ENCODE measurements at places on chromosomes 5 and 9. TPM values are rescaled to one million over a fixed set of nuclear protein-coding genes. Genes with fewer than 3 reads are reported as not detected.

- no peaks in the 10 kb centered on the region for H3K36me3 ChIP-seq
- H3K4me3 ChIP-seq: no peak overlapping the region
- H3K4me1 ChIP-seq: peaks cover 11% of the 10 kb centered on the region
- H3K27me3 ChIP-seq: no peaks in the 10 kb centered on the region
- no peak overlapping the region for H3K27ac ChIP-seq
Observed at GRCh38 chr5:143593723-143594122, 190.2 kb upstream of the NR3C1 start.

PCBD2 gene
- polyA plus RNA-seq: 5.1 TPM

ABLIM3 gene
- 5.9 TPM for polyA plus RNA-seq

GRCh38 chr5:128534726-128535125 is 3.3 kb downstream of the FBN2 start:
- H3K27ac ChIP-seq: no peak overlapping the region
- H3K27me3 ChIP-seq: peaks cover 50% of the 10 kb centered on the region
- no peaks in the 10 kb centered on the region for H3K36me3 ChIP-seq
- no peak overlapping the region for H3K4me3 ChIP-seq
- H3K4me1 ChIP-seq: no peaks in the 10 kb centered on the region
- no peak for DNase-seq

- no peaks in the 10 kb centered on the region for H3K36me3 ChIP-seq
- no peak overlapping the region for H3K4me3 ChIP-seq
- H3K27me3 ChIP-seq: no peaks in the 10 kb centered on the region
- DNase-seq: no peak
Observed at GRCh38 chr5:16883806-16884205, 52.3 kb downstream of the MYO10 start.

DNA sequence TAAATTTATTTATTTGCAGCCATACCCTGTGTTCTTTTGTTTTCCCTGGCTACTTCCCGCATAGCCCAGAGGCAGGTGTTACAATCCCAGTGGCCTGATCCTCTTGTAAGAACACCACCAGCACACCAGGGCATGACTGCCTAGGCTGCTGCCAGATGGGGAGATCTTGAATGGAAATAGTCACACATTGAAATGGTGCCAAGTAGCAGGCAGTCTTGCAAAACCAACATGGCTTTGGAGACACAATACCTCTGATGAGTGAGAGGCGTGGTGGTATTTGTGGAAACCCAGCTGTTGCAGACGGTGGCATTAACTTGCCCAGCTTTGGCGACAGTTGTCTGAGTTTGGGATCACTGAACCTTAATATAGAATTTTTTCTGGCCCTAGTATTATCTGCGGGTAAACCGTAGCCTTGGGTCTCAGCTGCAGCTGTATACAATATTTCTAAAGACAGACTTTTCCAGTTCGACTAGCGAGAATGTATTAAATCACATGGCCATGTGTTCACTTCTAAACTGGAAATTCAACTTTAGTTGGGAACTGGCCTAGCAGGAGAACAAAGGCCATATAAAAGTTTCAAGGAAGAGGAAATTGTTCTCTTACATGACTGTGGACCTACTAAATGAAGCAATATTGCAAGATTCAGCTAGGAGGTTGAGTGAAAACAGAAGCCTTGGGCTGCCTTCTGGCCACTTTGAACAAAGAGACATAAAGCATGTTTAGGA is 277.0 kb downstream of the SMARCA2 start:
- H3K36me3 ChIP-seq: no peaks in the 10 kb centered on the region
- no peak for DNase-seq
- H3K4me3 ChIP-seq: no peak overlapping the region
- no peaks in the 10 kb centered on the region for H3K27me3 ChIP-seq

GRCh38 chr9:2173170-2173569 is 158.0 kb downstream of the SMARCA2 start:
- no peak overlapping the region for H3K27ac ChIP-seq
- no peaks in the 10 kb centered on the region for H3K27me3 ChIP-seq
- peaks cover 6% of the 10 kb centered on the region for H3K36me3 ChIP-seq

- no peak for DNase-seq
- H3K4me3 ChIP-seq: no peak overlapping the region
- peaks cover 78% of the 10 kb centered on the region for H3K36me3 ChIP-seq
- H3K27ac ChIP-seq: no peak overlapping the region
Observed at GRCh38 chr5:115532517-115532916, 12.1 kb downstream of the FEM1C start.

DNA sequence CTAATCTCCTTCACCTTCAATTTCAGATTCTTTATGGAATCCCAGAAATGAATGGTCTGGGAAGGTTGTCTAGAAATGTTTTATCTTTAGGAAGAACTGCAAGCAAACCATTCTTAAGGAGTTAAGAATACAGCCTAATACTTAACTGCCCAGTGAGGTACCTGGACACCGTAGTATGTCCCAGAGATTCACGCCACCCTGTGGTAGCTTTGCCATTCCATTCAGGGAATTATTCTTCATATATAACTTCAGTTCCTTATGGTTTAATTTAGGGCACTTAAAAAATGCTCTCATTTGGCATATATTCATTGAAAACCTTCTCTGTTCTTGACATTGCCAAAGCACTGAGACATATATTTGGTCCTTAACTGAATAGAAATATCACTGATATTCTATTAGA is 49.7 kb downstream of the ACTBL2 start:
- H3K27me3 ChIP-seq: no peaks in the 10 kb centered on the region
- no peak for DNase-seq
- peaks cover 2% of the 10 kb centered on the region for H3K4me1 ChIP-seq
- H3K4me3 ChIP-seq: no peak overlapping the region

GNA14 gene
- 0.26 TPM for polyA plus RNA-seq

DNA sequence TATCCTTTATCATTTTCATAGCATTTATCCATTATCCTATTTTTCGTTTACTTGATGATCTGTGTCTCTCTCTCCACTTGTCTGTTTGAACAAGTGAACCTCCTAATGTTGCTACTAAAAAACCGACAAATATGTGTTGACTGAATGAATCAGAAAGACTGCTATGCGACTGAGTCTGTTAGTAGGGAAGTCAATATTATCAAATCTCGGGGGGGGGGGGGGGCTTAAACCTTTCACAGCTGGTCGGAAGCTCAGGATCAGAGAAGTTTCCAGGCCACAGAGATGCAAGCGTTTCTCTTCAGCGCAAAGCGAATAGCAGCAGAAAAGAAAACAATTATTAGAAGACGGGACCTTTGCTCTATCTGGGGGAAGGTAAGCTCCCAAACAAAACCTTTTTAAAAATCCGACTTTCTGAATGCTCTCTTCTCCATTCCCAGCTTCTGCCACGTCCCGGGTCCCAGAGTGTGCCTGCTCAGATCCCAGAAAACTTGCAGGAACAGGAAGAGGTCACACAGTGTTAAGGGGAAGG is 412 bp downstream of the RIOK2 start:
- no peaks in the 10 kb centered on the region for H3K27me3 ChIP-seq
- H3K4me3 ChIP-seq: peak overlapping the region; percentile 93
- peaks cover 22% of the 10 kb centered on the region for H3K36me3 ChIP-seq
- DNase-seq: peak; percentile 8
- peaks cover 3% of the 10 kb centered on the region for H3K4me1 ChIP-seq

DNA sequence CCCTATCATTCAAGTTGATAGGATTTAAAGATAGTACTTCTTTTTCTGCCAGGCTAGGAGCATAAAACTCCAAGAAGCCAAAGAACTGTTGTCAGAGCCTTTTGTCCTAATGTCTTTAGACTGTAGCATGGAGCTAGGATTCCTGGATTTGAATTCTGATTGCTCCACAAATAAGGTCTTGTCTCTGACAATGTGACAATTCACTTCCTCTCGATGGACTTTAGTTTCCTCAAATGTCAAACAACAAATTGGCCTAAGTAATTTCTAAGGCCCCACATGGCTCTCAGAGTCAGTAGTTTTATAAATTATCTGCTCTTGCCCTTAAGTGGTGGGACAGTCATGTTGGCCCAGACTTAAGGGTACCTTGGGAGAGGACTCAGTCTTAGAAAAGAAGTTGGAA is 36.7 kb downstream of the RFK start:
- no peak overlapping the region for H3K4me3 ChIP-seq
- no peak overlapping the region for H3K27ac ChIP-seq
- no peaks in the 10 kb centered on the region for H3K4me1 ChIP-seq
- peaks cover 4% of the 10 kb centered on the region for H3K27me3 ChIP-seq

DNA sequence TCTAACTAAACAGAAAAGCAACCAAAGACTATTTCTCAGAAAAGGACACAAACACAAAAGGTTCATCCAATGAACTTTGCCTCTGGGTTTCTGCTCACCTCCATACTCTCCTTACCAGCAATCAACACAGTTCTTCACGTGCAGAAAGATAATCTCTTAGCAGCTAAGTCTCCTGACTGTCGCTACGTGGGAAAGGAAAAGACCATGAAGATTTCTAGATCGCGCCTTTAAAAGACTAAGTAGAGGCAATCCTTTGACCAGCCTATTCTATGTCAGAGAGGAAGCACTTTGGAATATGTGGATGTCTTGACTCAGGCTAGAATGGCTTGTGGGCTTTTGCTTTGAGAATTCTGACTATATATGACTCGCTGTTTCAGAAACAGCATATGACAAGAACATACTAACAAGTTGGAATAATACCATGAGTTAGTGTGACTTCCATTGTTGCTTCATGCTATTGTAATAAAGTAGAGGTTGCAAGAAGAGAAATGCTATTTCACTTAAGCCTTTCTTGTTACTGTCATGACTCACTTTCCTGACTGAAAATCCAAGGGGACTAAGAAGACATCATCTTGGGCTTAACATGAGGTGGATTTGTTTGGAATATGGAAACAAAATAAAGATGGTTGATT is 339.5 kb upstream of the RFX3 start:
- no peaks in the 10 kb centered on the region for H3K36me3 ChIP-seq
- no peak overlapping the region for H3K4me3 ChIP-seq
- no peaks in the 10 kb centered on the region for H3K27me3 ChIP-seq

DNA sequence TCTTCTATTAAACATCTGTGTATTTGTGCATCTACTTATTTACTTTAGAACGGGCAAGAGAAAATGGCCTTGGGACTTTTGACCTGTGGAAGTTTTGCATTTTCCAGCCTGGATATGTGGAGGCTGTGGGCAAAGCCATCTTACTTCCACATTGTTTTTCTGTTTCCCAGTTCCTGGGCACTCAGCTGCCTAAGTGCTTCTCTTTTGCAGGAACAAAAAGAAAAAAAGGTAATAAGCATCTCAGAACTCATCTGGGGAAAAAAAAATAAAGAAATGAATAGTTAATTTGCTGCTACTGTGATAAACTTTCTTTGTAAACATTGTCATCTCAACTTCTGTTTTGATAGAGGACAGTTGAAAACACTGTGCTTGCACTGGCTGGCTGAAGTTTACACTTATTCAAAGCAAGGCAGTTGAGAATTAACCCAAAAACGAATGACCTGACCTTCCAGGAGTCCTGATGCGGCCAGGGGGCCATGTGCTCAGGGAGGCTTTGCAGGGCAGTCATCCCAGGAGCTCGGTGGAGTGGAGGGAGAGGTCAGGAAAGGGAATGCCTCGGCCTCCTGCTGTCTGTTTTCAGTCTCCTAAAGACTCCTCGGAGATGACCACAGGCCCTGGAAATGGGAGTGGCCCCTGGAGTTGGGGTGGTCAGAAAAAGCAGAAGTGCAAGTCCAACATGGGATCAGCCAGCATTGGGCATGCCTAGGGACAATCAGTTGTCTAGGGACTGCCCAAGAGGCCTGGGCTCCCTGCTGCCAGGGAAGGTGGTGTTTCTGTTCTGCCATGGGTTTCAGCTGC is 75.5 kb downstream of the RAI14 start:
- peaks cover 17% of the 10 kb centered on the region for H3K4me1 ChIP-seq
- H3K27ac ChIP-seq: no peak overlapping the region
- no peaks in the 10 kb centered on the region for H3K27me3 ChIP-seq
- no peak overlapping the region for H3K4me3 ChIP-seq
- DNase-seq: no peak

TENT4A gene
- 6.0 TPM for polyA plus RNA-seq

GRCh38 chr9:18159254-18159653 is 314.7 kb upstream of the ADAMTSL1 start:
- no peak overlapping the region for H3K27ac ChIP-seq

CYSRT1 gene
- polyA plus RNA-seq: 2.2 TPM

SH2D3C gene
- polyA plus RNA-seq: 0.52 TPM

DNA sequence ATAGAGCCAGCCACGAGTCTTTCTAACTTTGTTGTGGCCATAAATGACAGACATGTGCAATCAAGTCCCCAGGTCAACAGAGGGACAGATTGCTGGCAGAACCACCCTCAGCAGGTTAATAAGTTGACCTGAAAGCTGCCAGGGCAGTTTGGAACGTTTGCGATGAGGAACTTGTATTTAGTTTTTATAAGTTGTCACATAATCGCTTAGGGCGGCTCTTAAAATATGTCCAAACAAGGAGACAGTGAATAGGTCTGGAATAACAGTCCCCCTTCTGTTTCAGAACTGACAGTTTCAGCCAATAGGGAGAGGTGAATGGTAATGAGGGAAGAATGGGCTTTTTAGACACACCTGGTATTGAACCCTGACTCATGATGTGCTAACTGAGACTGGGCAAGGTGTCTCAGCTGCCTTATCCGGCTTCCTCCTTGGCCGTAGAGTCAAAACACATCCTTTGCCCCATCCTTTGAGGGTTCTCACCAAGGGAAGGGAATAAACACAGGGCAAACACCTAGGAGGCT is 33.6 kb upstream of the GABRP start:
- H3K4me1 ChIP-seq: no peaks in the 10 kb centered on the region
- H3K4me3 ChIP-seq: no peak overlapping the region

GRCh38 chr5:118233606-118234005 is 754.7 kb downstream of the DTWD2 start:
- no peak overlapping the region for H3K4me3 ChIP-seq
- no peaks in the 10 kb centered on the region for H3K27me3 ChIP-seq
- H3K27ac ChIP-seq: no peak overlapping the region
- DNase-seq: no peak
- no peaks in the 10 kb centered on the region for H3K4me1 ChIP-seq
- no peaks in the 10 kb centered on the region for H3K36me3 ChIP-seq

GRCh38 chr5:14292766-14293658 is 149.9 kb downstream of the TRIO start:
- peaks cover 77% of the 10 kb centered on the region for H3K36me3 ChIP-seq
- H3K27me3 ChIP-seq: no peaks in the 10 kb centered on the region
- DNase-seq: no peak
- H3K27ac ChIP-seq: no peak overlapping the region
- H3K4me1 ChIP-seq: peaks cover 3% of the 10 kb centered on the region

- H3K36me3 ChIP-seq: no peaks in the 10 kb centered on the region
- H3K4me3 ChIP-seq: peak overlapping the region; percentile 69
- H3K27me3 ChIP-seq: no peaks in the 10 kb centered on the region
- H3K4me1 ChIP-seq: peaks cover 43% of the 10 kb centered on the region
Observed at GRCh38 chr5:176608937-176609723, 826 bp downstream of the GPRIN1 start.

GRCh38 chr9:4430432-4431261 is 59.6 kb upstream of the SLC1A1 start:
- no peaks in the 10 kb centered on the region for H3K36me3 ChIP-seq
- H3K4me3 ChIP-seq: no peak overlapping the region

- no peaks in the 10 kb centered on the region for H3K36me3 ChIP-seq
- H3K27me3 ChIP-seq: no peaks in the 10 kb centered on the region
- H3K27ac ChIP-seq: no peak overlapping the region
- DNase-seq: no peak
- no peak overlapping the region for H3K4me3 ChIP-seq
Observed at GRCh38 chr5:19125956-19126713, 861.9 kb downstream of the CDH18 start.

PCDHB15 gene
- 0.99 TPM for polyA plus RNA-seq

All from SK-N-SH (cell line).